ENCODE measurements at places on chromosomes 1 and 21.

DNA sequence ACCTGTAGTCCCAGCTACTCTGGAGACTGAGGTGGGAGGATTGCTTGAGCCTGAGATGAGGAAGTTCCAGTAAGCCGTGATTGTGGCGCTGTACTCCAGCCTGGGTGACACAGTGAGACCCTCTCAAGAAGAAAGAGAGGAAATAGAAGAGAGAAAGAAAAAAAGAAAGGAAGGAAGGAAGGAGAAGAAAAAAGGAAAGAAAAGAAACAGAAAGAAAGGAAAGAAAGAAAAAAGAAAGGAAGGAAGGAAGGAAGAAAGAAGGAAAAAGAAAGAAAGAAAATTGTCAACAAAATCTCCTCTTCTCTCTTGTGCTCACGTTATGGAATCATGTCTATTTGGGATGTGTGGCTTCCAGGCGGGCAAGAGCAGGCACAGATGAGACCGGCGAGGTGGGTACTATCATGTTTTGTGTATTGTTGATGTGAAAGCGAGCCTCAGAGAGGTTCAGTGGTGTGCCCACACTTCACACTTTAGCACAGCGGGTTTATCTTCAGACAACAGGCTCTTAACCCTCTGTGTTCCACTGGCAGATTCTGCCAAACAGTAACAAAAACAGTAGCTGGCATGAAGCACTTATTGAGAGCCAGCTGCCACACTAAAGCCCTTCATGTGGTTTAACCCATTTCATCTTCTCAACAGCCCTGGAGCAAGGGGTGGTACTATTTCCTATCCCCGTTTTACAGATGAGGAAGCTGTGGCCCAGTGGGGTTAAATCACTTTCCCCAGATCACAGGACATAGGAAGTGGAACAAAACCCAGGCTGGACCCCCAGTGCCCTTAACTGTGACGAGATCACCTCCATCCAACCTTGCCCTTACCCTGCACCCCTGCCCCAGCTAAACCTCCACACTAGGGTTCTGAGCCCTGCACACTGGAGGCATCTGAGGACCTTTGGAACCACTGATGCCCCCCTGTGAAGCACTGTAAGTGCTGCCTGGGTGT lies 94.7 kb upstream of the TARDBP start:
- peak; percentile 23 for DNase-seq

GRCh38 chr1:30511991-30512913 lies 211.1 kb downstream of the MATN1 start:
- no peak for DNase-seq

GRCh38 chr1:177053648-177054047 lies 110.9 kb downstream of the ASTN1 start:
- DNase-seq: no peak

GRCh38 chr1:155193275-155193990 lies 14.3 kb downstream of the THBS3 start:
- peak; percentile 98 for DNase-seq

- DNase-seq: no peak
These were observed 197.7 kb downstream of the GREM2 start for GRCh38 chr1:240414237-240414636.

DNA sequence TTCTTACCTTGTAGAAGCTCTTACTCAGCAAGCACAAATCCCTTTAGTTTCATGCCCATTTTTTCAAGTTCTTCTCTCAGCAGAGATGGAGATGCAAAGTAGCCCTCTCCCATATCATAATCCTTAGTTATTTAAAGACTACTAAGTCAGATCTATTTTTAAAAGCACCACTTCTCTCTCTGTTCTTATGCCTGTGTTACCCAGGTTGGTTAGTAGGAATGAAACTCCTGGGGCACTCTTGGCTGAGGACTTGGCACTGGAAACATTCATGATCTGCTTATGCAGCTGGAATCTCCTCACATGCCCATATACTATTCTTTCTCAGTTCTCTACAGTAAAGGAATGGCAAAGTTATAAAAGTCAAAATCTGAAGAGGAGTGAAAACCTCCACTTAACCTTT lies 51.9 kb upstream of the PPP2R5A start:
- no peak for DNase-seq

GRCh38 chr1:53047737-53048736 lies 14.0 kb upstream of the PODN start:
- DNase-seq: no peak

DNA sequence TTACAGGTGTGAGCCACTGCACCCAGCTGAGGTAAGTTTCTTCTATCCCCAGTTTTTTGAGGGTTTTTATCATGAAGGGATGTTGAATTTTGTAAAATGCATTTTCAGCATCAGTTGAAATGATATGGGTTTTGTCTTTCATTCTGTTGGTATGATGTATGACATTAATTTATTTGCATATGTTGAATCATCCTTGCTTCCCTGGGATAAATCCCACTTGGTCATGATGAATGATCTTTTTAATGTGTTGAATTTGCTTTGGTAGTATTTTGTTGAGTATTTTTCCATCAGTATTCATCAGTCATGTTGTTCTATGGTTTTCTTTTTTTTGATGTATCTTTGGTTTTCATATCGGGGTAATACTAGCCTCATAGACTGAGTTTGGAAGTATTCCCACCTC lies 141.0 kb downstream of the RPS6KC1 start:
- no peak for DNase-seq

- peak; percentile 63 for DNase-seq
These were observed 12.4 kb upstream of the ATP1A1 start for GRCh38 chr1:116360429-116361173.

- no peak for DNase-seq
These were observed 76.5 kb downstream of the DHRS3 start for GRCh38 chr1:12541274-12542137.

DNA sequence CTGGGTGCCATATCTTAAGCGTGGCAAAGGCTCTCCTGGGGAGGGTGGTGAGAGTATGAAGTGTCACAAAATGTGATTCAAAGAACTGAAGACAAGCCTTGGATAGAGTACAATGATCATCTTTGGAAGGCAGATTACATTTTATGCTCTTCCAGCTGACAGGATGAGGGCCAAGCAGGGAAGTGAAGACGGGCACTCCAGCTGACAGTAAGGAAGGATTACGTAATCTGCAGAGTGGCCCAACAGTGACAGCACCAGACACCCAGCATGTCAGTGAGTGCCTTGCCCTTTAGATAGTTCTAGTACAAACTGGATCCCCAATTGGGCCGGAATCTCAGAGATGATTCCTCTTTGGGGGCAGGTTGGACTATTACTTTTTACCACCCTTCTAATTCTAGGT lies 52.7 kb downstream of the UBE2T start:
- DNase-seq: no peak
